COLO829 (cell line): ENCODE measurements at places on chromosomes 7 and 10.

DNA sequence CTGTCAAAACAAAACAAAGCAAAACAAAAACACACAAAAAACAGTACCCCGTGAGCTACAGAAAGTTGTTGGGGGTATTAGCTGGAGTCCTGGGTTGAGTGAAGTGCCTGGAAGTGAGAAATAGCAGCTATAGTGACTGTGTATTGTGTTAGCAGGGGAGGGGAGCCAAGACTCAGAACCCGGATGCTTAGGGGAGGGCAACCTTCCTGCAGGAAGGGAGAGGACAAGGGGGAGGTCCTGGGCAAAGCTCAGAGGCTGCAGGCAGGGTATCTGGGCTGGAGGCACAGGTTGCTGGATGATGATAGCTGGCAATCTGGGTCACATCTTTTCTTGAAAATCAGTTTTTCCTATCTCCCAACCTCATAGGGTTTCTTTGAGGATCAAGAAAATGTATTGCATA is 75.8 kb upstream of the PARD3 start:
- no peak for DNase-seq

- DNase-seq = no peak
These were observed 236.3 kb upstream of the IGFBP3 start for GRCh38 chr7:46157404-46157803.

DNA sequence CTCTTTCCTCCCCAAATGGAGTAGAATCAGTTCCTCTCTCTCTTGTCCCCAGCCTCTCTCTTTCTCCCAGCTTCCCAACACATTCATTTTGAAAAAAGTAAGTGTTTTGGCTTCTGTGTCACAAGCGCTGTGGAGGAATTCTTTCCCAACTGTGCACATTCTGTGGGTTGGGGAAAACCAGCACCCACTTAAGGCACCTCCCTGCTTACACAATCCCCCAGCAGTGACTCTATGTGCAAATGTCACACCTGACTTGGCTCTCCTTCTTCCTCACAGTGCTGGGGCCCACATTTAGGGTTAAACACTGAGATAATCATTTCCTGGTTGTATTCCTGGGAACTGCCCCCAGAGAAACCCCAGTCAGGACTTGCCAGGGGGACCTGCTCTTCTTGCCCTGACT is 358.1 kb upstream of the ZNF32 start:
- DNase-seq = no peak

- no peak for DNase-seq
These were observed 145.7 kb downstream of the AHR start for GRCh38 chr7:17444151-17444550.

- no peak for DNase-seq
These were observed 4.1 kb downstream of the LRRC17 start for GRCh38 chr7:102916881-102917280.

DNA sequence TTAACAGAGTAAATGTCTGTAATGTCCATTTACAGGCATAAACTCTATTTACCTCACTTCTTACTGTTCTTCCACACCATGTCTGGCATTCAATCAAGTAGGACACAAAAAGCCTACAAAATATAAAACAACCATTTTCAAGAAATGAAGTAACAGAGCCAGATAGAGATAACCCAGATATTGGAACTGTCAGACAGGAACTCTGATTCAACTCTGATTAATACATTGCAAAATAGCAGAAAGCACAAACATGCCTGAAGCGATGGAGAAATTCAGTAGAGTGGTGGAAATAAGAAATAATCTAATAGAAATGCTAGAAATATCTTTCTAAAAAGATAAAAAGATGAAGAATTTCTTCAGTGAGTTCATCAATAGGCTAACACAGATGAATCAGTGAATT is 964.4 kb downstream of the PCDH15 start:
- DNase-seq = no peak

- DNase-seq = no peak
These were observed 258.2 kb downstream of the USP6NL start for GRCh38 chr10:11353006-11353896.
